ENCODE measurements at places on chromosomes 4 and X. TPM values are rescaled to one million over a fixed set of nuclear protein-coding genes. Genes with fewer than 3 reads are reported as not detected.

Gene PCDH18
- 161 TPM for polyA plus RNA-seq

Gene HHIP
- polyA plus RNA-seq, result 2.4 TPM

Gene ITM2A
- 113 TPM for polyA plus RNA-seq

DNA sequence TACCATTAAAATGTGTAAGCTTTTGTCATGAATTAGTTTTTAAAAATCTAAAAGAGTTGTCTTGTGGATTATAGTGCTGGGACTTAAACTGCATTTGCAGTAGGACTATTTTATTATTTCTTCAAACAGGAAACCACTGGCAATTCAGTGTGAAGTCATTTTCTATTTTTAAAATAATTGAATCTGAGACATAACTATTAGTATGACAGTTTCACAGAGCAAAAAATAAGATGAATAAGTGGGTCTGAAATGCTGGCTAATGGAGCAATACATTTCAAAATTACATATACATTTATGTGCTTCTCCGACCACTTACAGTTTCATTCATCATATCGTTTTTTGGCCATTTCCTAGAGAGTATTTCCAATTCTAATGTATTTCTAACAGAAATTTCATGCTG is 75.3 kb upstream of the RAPGEF2 start:
- no peak for DNase-seq

GRCh38 chr4:84971319-84971932 is 4.9 kb upstream of the WDFY3 start:
- no peak for DNase-seq

DNA sequence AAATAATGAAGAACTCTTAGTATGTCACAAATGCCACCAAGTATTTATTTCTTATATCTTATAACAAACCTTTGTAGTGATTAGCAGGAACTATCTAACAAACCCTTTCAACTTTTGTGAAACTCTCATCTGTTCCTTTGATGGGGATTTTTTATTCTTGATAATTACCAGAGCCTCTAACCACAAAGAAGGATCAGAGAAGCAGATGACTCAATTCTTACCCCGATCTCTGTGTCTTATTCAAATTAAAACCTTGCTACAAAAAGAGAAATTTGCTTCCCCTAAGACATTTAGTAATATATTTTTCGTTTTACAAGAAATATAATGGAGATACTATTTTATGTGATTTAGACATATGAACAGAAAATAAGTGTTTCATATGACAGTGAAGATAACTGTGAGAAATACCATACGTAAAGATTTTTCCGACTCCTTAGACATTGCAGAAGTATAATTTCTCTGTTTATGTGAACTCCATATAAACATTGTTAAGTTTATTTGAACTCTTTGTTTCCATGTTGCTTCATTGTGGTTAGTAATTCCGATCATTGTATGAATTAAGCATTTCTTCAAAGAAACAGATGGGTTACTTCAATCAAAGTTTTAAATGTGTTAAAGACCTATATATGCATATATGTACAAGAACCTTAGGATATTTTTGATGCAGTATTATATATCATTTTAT is 205.4 kb downstream of the CFAP299 start:
- DNase-seq, result no peak

- no peak for DNase-seq
These were observed 16.0 kb downstream of the AMELX start for GRCh38 chrX:11309220-11309619.
